ENCODE measurements at places on chromosomes 1 and 21. TPM values are rescaled to one million over a fixed set of nuclear protein-coding genes. Genes with fewer than 3 reads are reported as not detected.

The LCE3D gene
- total RNA-seq, result not detected

- peaks cover 14% of the 10 kb centered on the region for H3K27me3 ChIP-seq
- DNase-seq, result no peak
- H3K36me3 ChIP-seq, result no peaks in the 10 kb centered on the region
These were observed 80.6 kb upstream of the LAMC2 start for GRCh38 chr1:183105449-183105848.

GRCh38 chr1:25540750-25541342 lies 2.6 kb upstream of the LDLRAP1 start:
- H3K36me3 ChIP-seq, result no peaks in the 10 kb centered on the region
- H3K4me3 ChIP-seq, result no peak overlapping the region
- peaks cover 8% of the 10 kb centered on the region for H3K4me1 ChIP-seq
- H3K27ac ChIP-seq, result no peak overlapping the region
- DNase-seq, result no peak

- H3K36me3 ChIP-seq, result peaks cover 45% of the 10 kb centered on the region
- peaks cover 4% of the 10 kb centered on the region for H3K4me1 ChIP-seq
- no peaks in the 10 kb centered on the region for H3K27me3 ChIP-seq
- DNase-seq, result no peak
These were observed 42.9 kb downstream of the PTBP2 start for GRCh38 chr1:96764469-96764868.
